Brain (organoid and tissue), 16 donors: ENCODE measurements at places on chromosomes 2 and 18.

DNA sequence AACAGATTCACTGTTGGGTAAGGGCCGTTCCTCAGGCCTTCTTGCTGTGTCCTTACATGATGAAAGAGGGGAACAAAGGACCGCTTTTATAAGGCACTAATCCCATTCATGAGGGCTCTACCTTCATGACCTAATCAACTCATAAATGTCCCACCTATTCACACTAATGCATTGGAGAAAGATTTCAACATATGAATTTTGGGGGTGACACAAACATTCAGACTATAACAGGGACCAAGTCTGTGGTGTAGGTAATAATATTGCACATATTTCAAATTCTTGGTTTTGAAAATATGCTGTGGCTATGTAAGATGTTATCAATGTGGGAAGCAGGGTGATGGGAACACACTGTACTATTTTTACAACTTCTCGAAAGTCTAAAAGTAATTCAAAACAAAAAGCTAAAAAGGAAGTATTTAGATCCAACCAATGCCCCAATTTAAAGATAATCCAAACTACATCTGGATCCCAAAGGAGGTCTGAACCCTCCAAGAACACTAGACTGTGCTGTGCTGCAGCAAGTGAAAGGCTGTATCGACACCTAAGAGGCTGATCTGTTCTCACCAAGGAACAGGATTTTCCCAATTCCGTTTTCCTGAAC, 82.4 kb upstream of the TGIF1 start:
- DNase-seq: no peak

DNA sequence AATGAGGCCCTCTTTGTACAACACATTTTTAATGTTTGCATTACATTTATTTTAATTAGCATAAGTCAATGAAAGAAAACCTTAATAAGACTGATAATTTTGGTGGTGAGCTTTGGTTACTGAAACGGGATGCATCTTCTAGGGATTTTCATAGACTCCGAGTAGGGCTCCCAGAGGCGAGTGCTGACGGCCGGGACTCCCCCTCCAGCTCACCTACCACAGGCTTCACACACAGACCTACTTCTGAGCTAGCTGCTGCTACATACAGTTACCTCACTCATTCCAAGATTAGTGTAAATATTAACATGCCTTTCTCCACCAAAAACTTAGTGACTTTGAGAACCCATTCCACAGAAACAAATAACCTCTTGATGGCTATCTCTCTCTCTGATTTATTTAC, 271.1 kb downstream of the GALR1 start:
- no peak for DNase-seq

GRCh38 chr2:134307334-134307733, 53.5 kb downstream of the MGAT5 start:
- no peak for DNase-seq

- no peak for DNase-seq
These were observed 158.0 kb upstream of the KLHL14 start for GRCh38 chr18:32930695-32931301.

DNA sequence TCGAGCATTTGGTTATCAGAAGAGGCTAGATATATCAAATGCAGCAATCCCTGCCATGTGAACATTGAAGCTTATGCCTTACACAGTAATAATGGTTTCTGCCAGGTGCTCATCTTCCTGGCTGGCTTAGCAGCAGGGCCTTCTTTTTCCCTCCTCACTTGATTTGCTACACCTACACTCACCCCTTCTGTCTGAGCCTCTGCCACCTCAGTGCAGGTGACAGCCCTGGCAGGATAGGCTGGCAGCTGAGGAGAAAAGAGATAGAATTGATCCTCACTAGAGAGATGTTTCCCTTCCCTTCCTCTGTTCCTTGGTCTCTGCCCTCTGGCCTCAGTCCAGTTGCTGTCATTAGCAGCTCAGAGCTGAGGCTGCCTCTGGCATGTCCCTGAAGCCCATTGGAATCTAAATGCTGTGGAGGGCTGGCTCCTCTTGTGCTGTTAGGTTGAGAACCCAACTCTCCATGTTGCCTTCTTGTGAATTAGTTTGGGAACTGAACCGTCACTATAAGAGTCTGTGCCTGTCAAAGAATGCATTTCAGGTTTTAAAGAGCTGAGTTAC, 18.2 kb downstream of the MPHOSPH10 start:
- DNase-seq: no peak

- no peak for DNase-seq
These were observed 23.7 kb upstream of the ACKR3 start for GRCh38 chr2:236545814-236546480.

DNA sequence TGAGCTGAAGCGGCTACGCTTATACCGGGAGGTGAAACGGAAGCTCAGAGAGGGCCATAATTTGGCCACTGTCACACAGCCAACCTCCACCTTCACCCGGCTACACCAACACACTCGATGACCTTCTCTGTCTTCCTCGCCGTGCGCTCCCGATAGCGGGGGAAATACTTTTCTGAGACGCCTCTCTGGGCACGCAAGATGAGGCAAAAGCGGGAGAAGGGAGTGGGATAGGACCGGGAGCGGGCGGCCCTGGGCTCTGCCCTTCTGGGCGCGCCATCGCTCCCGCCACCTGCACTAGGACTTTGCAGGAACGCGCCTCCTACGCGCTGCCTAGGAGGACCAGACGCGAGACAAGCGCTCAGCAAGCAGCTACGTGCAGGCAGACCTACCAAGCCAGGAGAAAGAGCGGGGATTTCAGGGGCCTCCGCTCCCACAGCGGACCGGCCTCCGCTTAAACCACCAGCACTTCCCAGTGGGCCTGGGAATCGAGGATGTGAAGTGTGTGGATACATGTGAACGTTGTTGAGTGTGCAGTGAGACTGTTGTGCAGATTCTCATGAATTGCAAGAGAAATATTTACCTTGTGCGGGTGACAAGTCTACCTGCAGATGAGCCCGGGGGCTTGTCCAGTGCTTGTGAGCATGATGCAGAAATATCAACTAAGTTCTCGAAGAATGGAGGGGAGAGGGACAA, 11.4 kb downstream of the SIX3 start:
- DNase-seq: no peak

GRCh38 chr2:205706769-205707381, 24.6 kb downstream of the NRP2 start:
- peak; percentile 32 for DNase-seq

GRCh38 chr2:46921676-46922448, 6.3 kb upstream of the MCFD2 start:
- DNase-seq: no peak

DNA sequence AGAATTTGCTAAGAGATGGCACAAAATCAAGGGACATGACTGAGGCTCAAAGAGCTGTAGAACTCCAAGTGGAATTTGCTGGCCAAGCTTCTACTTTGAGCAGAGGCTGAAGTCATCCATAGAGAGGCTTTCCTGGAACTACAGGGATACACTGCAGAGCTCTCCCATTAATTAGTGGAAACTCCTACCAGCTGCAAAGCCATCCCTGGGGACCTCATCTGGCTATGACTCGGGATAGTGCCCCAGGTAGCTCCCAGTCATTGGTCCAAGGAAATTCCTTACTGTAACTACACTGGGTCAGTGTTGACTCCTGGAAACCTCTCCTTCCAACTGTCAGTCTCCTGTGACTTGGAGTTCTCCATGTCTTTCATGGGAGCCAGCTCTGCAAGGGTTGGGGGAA, 10.5 kb upstream of the GALM start:
- no peak for DNase-seq

DNA sequence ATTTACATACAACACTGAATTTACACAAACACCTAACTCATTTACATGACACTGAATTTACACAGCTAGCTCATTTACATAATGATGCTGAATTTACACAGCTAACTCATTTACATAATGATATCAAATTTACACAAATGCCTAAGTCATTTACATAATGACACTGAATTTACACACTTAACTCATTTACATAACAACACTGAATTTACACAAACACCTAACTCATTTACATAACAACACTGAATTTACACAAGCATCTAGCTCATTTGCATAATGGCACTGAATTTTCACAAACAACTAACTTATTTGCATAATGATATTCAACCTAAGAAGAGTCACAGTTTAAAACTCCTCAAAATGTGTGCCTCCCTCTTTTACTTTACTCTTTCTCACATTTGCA, 511.7 kb downstream of the GALR1 start:
- DNase-seq: no peak

GRCh38 chr2:203446780-203447179, 88.3 kb downstream of the RAPH1 start:
- DNase-seq: no peak

- peak; percentile 84 for DNase-seq
These were observed at the start of gene VWC2L for GRCh38 chr2:214410918-214411554. VWC2L (plus strand) TSS chr2:214411054; CDS start chr2:214414194, 3,140 bp downstream.

DNA sequence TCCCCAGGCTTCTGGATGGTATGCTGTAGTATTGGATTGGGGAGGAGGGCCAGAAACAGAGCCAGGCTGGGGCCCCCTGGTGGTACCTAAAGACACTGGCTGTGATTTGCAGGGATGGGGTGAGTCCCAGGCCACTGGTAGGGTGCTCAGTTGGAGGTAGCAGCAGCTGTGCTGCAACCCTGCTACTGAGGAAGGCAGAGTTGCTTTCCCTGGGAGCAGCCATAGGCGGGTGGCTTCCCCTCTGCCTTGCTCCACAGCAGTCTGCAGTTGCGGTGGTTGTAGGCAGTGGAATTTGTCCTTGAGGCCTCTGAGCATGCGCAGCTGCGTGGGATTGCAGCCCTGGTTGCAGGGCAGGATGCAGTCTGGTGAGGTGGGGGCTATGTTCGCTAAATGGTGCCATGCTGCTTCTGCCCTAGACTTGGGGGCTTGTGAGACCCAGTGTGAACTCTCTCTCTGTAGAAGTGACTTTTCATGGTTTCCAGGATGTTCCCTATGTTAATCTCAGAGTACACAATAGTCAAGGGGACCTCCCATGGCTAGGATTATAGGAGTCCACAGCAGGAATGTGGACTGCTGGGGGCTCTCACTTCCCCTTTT, 443.5 kb downstream of the XIRP2 start:
- DNase-seq: peak; percentile 45

GRCh38 chr2:127044977-127045661, 61.8 kb downstream of the BIN1 start:
- no peak for DNase-seq

GRCh38 chr18:13910986-13911385, 4.3 kb downstream of the MC2R start:
- no peak for DNase-seq

GRCh38 chr2:140680862-140681261, 1450.0 kb downstream of the LRP1B start:
- no peak for DNase-seq

DNA sequence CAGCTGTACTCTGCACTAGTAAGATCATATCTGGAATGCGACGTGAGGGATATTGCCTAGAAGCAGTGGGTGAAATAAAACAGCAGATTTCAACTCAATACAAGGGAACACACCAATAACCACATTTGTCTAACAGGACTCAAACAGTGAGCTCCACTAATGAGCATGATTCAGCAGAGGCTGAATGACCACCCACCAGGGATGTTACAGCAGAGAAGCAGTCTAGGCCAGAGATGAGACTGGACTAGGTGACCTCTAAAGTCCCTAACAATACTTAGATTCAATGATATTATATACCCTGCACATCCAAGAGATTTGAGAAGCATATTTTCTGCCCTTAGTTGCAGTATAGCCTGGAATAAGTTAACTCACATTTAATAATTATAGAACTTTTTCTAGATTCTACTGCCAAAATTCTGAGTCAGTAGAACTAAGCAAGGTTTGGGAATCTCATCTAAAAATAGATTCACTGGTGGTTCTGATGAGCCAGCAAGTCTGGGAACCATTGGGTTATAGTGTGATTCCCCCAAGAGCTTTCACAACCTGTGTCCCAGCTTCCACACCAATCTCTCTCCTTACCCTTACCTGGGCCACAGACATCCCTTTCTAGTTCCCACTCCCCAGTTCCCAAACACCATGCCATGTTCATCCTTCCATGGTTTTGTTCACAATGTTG, 6.3 kb downstream of the THOC1 start:
- no peak for DNase-seq

DNA sequence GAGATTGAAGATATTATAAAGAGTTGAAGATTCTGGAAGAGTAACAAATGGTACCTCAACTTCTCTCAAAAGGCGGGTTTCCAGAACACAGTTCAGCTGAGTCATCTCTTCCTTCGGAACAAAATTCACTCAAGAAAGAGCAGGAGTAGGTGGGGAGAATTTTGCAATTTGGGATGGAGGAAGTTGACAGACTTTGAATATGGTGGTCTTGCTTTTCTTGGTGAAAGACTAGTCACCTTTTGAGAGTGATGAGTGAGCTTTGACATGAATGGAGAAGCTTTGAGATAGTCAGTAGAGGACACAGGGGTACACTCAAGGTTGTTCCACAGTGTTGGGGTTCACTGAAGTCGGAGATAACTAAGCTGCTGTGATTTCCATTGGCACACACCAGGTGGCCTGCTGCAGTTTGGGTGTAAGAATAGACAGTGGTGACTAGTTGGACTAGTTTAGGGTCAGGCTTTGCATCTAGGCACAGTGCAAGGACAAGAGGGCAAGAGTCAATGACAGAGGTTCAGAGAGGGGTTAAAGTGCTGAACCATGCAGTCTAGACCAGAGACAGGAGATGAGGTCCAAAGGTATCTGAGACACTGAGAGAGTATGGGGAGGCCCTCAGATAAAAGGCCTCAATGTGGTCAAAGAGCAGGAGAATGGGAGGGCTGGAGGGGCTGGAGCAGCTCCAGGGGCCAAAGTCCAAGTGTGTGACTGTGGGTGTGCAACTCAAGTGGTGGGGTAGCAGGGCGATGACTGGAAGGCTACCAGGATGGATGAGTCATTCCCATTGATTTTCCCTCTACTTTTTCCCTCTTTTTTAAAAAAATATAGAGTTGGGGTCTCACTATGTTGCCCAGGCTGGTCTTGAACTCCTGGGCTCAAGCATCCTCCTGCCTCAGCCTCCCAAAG, 7.7 kb downstream of the CCL20 start:
- no peak for DNase-seq

GRCh38 chr18:41064916-41065315, 890.1 kb upstream of the PIK3C3 start:
- no peak for DNase-seq
